MG63 (cell line): ENCODE measurements at places on chromosomes 2 and 18. TPM values are rescaled to one million over a fixed set of nuclear protein-coding genes. Genes with fewer than 3 reads are reported as not detected.

Gene CCDC121
- total RNA-seq, result 1.2 and 3.3 TPM in 2 replicates

Gene KLHL14
- not detected in 2 replicates for total RNA-seq

Gene EVX2
- not detected in 2 replicates for total RNA-seq

Gene SH3BP4
- 34.2 and 39.5 TPM in 2 replicates for total RNA-seq

Gene UGT1A5
- total RNA-seq, result not detected in 2 replicates

Gene TLX2
- 0.07 and 1.2 TPM in 2 replicates for total RNA-seq

Gene BMP10
- total RNA-seq, result not detected in 2 replicates

Gene TXNDC2
- total RNA-seq, result 0.33 TPM in 1 of 2 replicates, not detected in the other

Gene CCDC74A
- 2.7 and 6.5 TPM in 2 replicates for total RNA-seq

Gene UPP2
- not detected in 2 replicates for total RNA-seq

Gene ZNF638
- 40.0 and 48.4 TPM in 2 replicates for total RNA-seq

Gene NYAP2
- not detected in 2 replicates for total RNA-seq

Gene KCNE4
- total RNA-seq, result 0.30 and 0.69 TPM in 2 replicates

Gene ASB18
- total RNA-seq, result not detected in 2 replicates

Gene TRAPPC12
- total RNA-seq, result 27.6 and 29.3 TPM in 2 replicates
